ENCODE measurements at places on chromosomes 11 and 22. TPM values are rescaled to one million over a fixed set of nuclear protein-coding genes. Genes with fewer than 3 reads are reported as not detected.

TEX54 gene
- total RNA-seq, result not detected

KCNK4 gene
- total RNA-seq, result not detected

CHST1 gene
- total RNA-seq, result 5.4 TPM

HIPK3 gene
- 62.6 TPM for total RNA-seq

CTSD gene
- 105 TPM for total RNA-seq

OR52J3 gene
- total RNA-seq, result not detected

C11orf58 gene
- 143 TPM for total RNA-seq

IGSF22 gene
- 0.26 TPM for total RNA-seq

PLAAT5 gene
- total RNA-seq, result not detected

KBTBD4 gene
- 38.2 TPM for total RNA-seq

CCDC157 gene
- 1.3 TPM for total RNA-seq

KCTD14 gene
- under 0.01 TPM for total RNA-seq

DEFB131B gene
- not detected for total RNA-seq

CCDC188 gene
- total RNA-seq, result 4.9 TPM

SAA1 gene
- not detected for total RNA-seq

MPPED2 gene
- total RNA-seq, result 0.39 TPM

APLNR gene
- 0.90 TPM for total RNA-seq

CD3D gene
- total RNA-seq, result not detected

KCNQ1OT1 gene
- total RNA-seq, result 0.76 TPM

OR5B12 gene
- not detected for total RNA-seq

GUCY1A2 gene
- under 0.01 TPM for total RNA-seq

PANX3 gene
- total RNA-seq, result not detected

OR52B4 gene
- not detected for total RNA-seq

OR51E2 gene
- not detected for total RNA-seq

ZBTB16 gene
- 6.4 TPM for total RNA-seq

ADAMTS8 gene
- total RNA-seq, result not detected

EFEMP2 gene
- total RNA-seq, result 44.4 TPM

OR4A16 gene
- not detected for total RNA-seq

Data from dermis microvascular lymphatic vessel endothelial cell (primary cell).